ENCODE measurements at places on chromosomes 11 and 22. TPM values are rescaled to one million over a fixed set of nuclear protein-coding genes. Genes with fewer than 3 reads are reported as not detected.

The PSMC3 gene
- 120 TPM for polyA plus RNA-seq

The PHOX2A gene
- polyA plus RNA-seq: 0.13 TPM

The PATE2 gene
- not detected for polyA plus RNA-seq

The TTC36 gene
- polyA plus RNA-seq: 0.78 TPM

Measured in right lung (tissue), 10 donors.